ENCODE measurements at places on chromosomes 6 and 20.

- no peak for DNase-seq
These were observed 92.0 kb downstream of the JAG1 start for GRCh38 chr20:10581823-10582222.

DNA sequence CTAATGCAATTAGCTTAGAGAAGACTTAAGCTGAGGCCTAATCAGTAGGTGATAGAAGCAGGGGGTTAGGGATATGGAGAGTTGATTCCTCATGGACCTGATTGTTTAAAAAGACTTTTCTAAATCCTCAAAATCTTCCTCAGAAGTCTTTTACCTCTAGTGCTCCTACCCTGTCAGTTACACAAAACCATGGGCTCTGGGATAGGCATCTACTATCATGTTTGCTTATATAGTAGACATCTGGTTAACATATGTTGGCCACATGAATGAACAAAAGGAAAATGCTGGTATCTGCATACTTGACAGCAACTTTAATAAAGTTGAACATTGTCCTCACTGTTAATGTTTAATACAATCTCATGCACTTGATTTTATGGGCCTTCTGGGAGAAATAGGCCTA lies 61.5 kb upstream of the FKBP1C start:
- no peak for DNase-seq

DNA sequence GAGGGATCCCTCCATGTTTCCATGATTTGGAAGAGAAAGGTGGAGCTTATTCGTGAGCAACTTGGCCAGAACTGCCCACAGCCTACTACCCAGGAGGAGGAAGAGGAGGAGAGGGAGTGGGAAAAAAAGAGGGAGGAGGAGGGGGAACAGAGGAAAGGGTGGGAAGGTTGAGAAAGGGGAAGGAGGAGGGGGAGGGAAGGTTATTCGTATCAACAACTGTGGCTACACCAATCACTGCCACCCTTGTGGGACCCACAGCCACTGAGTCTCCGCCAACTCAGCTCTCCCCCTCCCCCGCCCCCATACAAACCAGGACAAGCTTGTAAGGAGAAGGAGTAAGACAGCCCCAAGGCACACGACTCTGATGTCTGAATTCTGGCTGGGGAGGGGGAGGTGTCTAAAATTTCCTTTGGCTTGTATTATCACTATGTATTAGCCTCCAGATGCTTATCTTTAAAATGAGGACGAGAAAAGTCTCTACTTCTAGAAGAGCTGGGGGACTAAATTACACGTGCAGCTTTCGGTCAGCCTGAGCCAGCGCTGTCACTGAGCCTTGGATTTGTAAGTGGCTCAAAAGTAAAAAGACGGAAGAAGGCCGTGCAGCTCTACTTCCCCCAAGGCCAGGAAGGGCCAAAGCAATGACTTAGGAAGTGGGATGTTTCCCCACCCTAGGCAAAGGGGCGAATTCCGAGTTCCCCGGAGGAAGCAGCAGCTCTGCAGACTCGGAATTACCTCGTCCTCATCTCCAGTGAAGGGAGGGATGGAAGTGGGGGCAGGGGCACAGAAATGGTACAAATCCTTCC lies 1.0 kb downstream of the FKBP1A start:
- no peak for DNase-seq

DNA sequence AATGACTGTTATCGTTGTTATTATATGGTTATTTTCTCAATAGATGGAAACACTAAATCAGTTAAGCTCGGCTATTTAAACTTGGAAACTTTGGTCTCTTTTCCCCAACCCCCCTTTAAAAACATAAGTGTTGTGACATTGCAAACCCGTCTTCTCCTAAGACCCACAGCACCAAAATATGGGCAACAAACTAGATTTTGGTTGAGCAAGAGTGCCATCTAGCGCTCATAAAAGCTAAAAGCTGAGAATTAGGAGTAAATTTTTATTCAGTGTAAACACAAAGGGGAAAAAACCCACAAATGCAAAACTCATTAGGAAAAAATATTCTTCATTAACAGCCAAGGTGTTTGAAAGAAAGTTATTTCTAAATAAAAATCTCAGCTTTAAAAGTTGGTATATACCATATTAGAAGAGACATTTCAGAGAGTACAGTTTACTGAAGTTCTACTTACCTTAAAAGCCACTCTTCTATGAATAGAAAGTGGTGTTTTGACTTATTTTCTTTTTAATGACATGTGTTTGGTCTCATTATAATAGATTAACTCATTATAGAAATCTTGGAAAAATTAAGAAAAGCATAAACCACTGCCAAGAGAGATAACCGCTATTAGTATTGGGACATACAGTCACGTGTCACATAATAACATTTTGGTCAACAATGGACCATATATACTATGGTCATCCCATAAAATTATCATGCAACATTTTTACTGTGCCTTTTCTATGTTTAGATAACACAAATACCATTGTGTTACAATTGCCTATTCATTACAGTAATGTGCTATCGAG lies 21.1 kb downstream of the SESN1 start:
- no peak for DNase-seq

- DNase-seq: no peak
These were observed 101.6 kb downstream of the DLL1 start for GRCh38 chr6:170189236-170189635.

- DNase-seq: no peak
These were observed 35.8 kb upstream of the HLA-C start for GRCh38 chr6:31307669-31308049.

- DNase-seq: no peak
These were observed 32.2 kb downstream of the CD83 start for GRCh38 chr6:14149739-14150130.

DNA sequence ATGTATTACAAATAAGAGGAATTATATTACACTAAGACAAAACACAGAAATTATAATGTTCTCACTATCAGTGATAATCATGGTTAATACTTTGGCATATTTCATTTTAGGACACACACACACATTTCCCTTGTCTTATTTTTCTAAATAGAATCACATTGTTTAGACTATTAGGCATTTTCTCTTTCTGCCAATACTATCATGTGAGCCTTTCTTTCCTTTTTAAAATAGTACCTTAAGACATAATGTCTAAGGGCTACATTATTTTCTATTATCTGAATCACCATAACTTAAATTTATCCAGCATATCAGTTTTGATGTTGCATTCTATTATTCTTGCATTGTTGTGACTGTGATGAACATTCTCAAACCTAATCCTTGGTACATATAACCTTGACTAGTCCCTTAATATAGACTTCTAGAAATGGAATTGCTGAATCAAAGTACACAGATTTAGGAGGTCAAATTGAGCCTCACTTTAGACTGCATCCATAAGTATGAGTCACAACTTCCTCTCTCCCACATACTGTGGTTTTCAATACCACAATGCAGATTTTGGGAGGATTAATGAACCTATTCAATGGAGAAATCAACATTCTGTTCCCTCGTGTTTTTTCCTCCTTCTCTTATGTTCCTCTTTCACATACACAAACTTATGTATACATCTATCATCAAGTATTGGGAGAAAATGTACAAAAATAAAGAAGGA lies 212.6 kb downstream of the MOXD1 start:
- DNase-seq: no peak

DNA sequence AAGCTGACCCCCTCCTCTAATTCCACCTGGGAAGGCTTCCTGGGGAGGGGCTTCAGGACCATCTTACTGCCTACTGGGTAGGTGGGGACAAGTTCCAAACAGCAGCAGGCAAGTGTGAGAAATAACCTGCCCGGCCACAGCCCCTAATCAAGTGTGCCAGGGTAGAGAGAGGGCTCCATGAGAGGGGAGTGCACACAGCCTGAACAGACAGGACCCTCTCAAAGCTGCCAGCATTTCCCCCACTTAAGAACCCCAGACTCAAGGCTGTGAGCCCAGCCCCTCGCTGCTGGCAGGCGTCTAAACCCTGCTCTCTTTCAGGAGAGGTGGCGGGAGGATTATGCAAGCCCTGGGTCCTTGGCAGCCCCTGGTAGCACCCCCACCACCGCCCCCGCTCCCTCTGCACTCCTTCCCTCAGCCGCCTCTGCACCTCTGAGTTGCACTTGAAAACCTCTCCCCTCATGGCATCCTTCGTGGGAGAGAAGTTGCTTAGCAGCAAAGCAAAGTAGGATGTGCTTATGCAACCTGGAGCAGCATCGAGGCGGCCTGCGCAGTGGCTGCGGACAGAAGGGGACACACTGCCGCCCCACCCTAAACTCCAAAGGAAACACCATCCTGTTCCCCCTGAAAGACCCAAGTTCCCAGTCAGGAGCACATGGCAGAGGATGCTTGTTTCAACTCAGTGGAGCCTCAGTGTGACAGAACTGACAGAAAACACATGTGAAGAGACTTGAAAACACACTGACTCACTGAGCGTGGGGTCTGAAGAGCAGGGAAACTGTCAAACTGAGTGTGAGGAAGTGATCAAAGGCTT lies 10.5 kb downstream of the DDRGK1 start:
- no peak for DNase-seq

DNA sequence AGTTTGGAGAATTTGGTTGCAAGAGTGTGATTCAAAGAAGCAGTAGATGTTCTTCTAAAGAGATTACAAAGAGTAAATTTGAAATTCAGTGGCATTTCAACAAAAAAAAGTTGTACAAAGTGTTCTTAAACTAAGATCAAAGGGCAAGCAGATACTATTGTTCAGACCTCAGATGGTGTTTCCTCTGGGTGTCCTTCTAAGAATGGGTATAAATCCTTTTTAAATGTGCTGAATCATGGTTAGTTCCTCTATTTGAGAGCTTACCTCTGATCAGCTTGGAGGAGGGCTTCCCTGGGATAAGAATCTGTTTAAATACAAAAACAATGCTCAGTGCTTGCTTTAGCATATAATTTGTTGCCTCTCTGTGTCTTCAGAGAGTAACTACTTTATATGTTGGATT lies 6.3 kb downstream of the BMP6 start:
- no peak for DNase-seq

DNA sequence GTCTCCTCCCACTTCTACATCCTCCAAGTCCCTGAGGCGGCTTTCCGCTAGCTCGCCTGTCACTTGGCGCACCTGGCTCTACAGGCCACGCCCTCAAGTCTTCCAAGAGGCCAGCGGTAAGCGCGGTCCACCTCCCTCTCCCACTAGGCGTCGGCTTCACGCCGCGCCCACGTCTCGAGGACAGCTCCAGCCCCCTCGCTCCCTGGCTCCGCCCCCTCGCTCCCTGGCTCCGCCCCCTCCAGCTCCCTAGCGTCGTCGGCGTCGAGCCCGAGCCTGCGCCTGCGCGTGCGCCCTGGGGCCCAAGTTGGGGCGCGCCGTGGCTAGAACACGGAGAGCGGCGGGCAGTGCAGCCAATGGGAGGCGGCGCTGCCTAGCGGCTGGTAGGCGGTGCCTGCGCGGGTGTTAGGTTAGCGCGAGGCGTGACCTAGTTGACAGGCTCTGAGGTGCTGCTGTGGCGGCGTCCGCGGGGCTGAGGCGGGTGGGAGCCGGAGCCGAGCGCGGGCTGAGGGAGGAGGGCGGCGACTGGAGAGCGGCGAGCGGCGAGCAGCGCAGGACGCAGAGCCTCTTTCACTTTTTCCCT lies at the start of gene MACROD2:
TSS of gene MACROD2 (plus strand) at position 431 of the 580 bp plus-strand sequence.
- peak; percentile 77 for DNase-seq

- DNase-seq: no peak
These were observed 51.5 kb downstream of the COL19A1 start for GRCh38 chr6:69917834-69918233.

DNA sequence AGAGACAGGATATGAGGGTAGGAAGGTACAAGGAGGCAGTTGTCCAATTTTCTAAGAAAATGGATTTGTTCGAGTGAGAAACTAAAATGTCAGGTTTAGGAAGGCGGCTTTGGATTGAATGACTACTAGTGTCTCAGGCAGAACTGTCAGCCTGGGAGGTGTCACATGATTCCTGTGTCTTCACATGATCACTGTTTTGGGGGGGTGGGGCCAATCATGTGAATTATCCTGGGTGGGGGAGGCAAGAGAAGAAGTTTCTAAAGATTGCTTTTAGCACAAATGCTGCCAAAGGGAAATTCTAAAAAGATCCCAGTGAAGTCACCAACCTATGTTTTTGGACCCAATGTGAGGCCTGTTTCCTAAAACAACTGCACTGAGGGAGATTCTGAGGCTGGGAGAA lies 2.3 kb downstream of the SIRPA start:
- no peak for DNase-seq

DNA sequence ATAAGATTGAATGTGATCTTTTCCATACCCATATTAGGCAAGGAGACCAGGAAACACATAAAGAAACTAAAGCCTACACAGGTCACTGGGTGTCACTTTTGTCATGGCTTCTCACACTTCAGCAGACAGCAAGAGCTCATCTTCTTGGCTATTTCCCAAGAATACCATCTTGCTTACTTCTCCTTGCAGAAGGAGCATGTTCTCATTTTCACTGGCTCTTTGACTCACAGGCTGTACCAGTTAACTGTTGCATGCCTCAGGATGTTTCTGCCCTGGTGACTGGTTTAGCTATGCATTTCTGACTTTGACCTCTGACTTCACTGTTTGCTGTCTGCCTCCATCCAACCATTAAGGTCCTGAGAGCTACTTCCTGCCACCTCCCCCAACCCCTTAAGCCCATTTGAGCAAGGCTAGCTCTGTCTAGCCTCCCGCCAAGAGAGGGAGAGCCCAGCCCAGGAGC lies 40.3 kb upstream of the OGFRL1 start:
- no peak for DNase-seq

GRCh38 chr20:39645131-39645530 lies 683.0 kb downstream of the DHX35 start:
- no peak for DNase-seq

- no peak for DNase-seq
These were observed 5.6 kb upstream of the TREML4 start for GRCh38 chr6:41222513-41222912.

DNA sequence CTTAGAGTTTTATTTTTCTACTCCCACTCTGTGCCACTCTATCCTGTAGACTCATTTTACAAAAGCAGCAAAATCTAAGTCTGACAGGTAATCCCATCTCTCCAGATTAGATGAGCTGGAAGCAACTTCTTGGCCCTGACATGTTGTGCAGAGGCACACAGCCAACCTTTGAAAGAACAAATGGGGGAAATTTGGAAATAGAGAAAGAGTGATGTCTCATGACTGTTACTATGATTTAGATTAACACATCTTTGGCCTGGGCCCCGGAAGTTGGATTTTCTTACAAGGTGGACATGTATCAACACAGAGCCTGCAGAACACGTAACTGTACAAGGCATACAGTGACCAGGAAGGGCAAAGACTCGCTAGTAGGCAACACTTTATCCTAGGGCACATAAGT lies 227.7 kb downstream of the MYLK4 start:
- DNase-seq: no peak

- no peak for DNase-seq
These were observed 2.9 kb upstream of the F13A1 start for GRCh38 chr6:6323352-6323751.

GRCh38 chr6:38021029-38021428 lies 201.5 kb downstream of the ZFAND3 start:
- DNase-seq: no peak

Measured in activated CD8-positive, alpha-beta memory T cell treated with anti-CD3 and anti-CD28 coated beads, Interleukin-2, amount 50 U/mL, for 48 hours (primary cell).